ENCODE measurements at places on chromosomes 6 and 20.

GRCh38 chr6:42259286-42259685, 41.6 kb upstream of the MRPS10 start:
- DNase-seq: no peak

DNA sequence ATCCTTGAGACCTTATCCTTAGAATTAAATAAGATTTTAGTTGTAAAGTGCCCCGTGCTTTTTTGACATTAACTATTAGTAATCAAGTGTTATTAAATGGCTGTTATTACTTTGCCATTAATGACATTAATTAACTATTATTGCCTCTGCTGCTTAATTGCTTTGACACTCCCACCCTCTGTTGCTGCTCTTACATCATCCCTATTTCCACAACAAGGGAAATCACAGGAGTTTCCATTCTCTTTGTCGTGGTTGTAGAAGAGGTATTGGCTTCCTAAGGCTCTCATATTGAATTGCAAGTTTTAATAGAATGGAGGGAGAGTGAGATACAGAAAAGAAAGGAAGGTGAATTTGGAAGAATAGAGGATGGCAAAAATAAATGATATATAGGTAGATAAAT, 545.8 kb downstream of the MMUT start:
- no peak for DNase-seq

GRCh38 chr6:118565311-118565960, 17.3 kb downstream of the PLN start:
- DNase-seq: no peak

DNA sequence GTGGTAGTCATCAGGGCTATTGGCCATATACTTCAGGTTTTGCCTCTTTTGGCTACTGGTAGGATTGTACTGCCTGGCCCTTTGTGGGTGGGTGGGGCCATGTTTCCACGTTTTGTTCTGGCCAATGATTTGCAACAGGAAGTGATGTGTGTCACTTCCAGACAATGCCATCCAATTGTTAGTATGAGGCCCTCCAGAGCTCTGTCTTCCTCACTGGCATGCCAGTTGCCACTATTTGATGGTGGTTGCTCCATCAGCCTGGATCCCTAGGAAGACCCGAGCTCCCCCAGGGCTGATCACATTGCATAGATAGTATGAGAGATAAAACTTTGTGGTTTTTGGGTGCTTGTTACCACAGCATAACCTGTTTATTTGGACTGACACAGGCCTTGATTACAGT, 7.7 kb upstream of the LRRN4 start:
- no peak for DNase-seq

DNA sequence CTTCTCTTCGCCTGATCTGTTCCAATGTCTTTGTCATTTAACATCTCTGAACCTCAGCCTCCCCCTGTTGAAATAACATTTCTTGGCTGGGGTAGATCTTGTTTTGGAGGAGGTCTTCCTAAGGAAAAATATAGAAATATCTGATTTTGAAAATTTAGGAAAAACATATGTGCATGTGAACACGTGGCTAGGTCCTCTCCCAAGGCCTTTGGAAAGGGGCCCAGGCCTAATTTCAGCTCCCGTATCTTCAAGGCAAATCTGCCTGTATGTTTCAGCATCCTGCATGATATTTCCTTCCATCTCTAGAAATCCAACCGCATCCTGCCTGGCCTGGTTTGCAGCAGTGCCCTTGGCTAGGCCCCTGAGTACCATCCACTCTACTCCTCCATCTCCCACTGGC, 261.2 kb downstream of the PHACTR1 start:
- no peak for DNase-seq

DNA sequence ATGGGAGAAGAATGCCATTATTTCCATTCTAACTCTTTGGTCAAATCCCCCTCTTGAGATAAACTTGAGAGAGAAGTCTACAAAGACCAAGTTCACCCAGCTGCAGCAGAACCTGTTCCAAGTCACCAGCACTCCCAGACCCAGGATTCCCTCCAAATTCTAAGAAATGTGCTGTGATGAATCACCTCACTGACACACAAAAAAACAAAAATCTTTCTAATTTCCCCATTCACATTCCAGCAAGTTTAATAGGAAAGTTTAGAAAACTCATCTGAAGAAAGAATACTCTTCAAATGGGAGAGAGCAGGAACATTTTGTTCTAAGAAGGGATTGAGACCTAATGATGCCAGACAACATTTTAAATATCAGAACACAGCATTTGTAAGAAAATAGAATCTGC, 213.6 kb upstream of the PLCB4 start:
- DNase-seq: no peak

- no peak for DNase-seq
These were observed 114.5 kb upstream of the SLC22A16 start for GRCh38 chr6:110590821-110591351.

GRCh38 chr6:16688984-16689636, 72.2 kb downstream of the ATXN1 start:
- no peak for DNase-seq

GRCh38 chr20:58993332-58994248, 12.5 kb downstream of the NELFCD start:
- DNase-seq: no peak

- no peak for DNase-seq
These were observed 53.5 kb downstream of the RCAN2 start for GRCh38 chr6:46437671-46438221.

GRCh38 chr20:39549733-39550132, 587.6 kb downstream of the DHX35 start:
- no peak for DNase-seq

DNA sequence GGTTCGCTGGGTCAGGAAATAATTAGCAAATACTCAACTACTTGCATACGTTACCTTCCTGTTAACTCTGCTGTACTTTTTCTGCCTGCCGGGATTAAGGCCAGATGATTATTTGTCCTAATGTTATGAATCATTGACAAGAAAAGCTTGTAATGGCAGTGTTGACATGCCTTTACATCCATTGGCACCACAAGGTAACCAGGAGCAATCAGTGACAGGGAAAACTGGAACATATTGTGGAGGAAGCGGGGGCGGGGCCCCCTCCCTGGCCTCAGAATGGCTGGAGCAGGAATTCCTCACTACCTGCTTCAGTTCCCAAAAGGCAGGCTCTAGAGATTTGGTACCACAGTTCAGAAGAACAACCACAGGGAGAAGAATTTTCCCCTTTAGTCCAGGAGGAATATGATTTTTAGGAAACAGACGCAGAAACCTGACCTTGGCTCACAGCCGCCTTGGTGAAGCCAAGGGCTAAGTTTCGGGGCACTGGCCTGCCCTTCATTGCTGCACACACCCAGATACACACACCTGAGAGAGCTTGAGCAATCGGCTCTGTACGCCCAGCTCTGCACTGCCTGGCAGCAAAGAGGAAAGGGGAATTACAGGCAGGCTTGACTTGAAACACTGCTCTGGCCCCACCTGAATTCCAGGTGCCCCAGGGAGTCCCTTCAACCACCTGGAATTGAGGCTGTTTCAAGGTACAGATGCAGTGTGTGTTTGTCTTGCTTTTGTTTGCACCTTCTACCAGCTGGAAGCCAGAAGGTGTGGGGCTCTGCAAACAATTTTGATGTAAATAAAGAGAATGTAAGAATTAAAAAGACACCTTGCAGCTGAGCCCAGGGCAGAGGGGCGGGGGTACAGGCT, 89.8 kb downstream of the MYB start:
- no peak for DNase-seq

DNA sequence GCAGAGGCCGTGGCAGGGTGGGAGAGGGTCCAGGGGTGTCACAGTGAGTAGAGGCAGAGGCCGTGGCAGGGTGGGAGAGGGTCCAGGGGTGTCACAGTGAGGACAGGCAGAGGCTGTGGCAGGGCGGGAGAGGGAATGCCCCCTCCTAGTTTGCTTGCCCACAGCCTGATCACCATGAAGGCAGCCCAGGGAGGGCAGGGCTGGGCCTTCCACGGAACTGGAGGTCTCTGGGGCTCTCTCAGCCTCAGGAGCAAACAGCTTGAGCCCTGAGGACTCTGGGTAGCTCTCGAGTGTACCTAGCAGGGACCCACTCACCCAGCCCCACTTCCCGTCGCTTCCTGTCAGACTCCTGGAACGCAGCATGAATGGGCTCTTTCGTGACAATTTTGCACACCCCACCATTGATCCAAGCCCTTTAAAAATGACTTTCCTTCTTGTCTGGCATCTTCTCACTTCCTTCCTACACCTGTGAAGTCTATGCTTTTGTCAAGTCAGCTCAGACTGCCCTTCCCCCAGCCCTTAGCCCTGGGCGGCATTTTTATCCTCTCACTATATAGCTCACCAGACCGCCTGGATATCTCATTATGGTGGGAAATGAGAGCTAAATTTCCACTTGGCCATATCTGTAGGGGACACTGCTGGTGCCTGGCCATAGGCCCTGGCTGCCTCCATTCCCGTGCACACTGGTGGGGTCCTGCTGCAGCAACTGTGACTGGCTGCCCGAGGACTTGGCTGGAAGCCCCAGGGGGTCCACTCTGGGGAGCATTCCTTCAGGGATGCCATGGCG, 140.3 kb downstream of the CDC5L start:
- DNase-seq: no peak

DNA sequence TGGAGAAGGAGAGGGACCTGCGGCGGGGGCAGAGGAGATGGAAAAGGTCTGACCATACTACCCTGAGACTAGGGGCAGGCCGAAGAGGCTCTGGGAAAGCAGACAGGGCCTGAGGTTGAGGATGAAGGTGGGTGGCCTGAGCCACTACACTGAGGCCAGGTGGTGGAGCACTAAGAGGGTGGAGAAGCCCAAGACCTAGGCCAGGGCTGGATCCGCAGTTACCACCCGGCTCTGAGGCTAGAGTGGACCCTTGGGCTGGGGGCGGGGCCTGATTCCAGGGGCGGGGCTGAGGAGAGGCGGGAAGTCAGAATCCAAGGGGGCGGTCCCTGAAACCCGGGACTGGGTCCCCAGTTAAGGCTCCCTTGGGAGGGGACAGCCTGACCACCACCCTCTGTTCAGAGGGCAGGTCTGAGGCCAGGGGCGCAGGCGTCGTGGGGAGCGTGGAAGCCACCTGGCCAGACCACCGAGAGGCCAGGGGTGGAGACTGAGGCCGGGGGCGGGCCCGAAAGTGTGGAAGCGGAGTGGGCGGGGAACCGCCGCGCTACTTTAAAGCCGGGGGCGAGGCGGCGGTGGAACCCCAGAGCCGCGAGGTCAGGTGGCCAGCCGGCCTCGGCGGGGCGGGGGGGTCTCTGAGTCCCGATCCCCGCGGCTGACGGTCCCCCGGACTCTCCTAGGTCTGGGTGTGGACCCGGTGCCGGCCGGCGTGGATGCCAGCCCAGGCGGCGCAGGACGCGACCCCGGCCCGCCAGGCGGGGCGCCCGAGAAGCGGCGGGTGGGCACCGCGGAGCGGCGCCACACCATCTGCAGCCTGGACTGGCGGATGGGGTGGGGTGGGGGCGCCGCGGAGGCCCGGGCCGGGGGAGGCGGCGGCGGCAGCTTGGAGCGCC, 8.3 kb downstream of the CCM2L start:
- no peak for DNase-seq

DNA sequence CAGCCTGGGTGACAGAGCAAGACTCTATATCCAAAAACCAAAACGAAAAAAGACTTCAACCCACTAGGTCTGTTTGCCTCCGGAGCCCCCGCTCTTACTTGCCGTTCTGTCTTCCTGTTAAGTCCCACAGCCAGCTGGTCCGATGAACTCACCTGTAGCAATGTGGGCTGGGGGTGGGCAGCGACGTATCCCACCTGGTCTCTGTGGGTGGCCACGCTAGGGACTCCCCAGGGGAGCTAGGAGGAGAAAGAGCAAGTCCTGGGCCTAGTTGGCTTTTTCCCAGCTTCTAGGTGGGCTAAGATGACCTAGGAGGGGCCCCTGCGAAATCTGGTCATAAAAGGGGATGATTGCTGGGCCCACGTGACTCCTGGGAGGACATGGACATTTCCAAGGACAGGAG, 166.0 kb upstream of the KCNG1 start:
- DNase-seq: no peak

DNA sequence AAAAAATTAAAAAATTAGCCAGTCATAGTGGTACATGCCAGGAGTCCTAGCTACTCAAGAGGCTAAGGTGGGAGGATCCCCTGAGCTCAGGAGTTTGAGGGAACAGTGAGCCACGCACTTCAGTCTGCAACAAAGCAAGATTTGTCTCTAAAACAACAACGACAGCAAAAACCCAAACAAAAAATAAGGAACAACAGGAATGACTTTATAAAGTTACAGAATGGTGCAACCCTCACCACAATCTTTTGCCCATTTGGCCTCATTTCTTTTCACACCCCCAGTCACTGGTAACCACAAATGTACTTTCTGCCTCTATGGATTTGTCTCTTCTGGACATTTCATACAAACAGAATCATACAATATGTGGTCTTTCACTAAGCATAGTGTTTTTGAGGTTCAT, 16.7 kb upstream of the ZFAND3 start:
- DNase-seq: no peak

- DNase-seq: no peak
These were observed 8.1 kb downstream of the SYNJ2 start for GRCh38 chr6:157989541-157990289.

GRCh38 chr6:17197607-17198006, 83.6 kb upstream of the RBM24 start:
- no peak for DNase-seq

- no peak for DNase-seq
These were observed 411.8 kb downstream of the CDKAL1 start for GRCh38 chr6:20946022-20946421.

GRCh38 chr6:143368426-143368825, 82.1 kb downstream of the ADAT2 start:
- DNase-seq: no peak

GRCh38 chr20:20261159-20261558, 106.7 kb upstream of the INSM1 start:
- no peak for DNase-seq

- no peak for DNase-seq
These were observed 19.7 kb upstream of the GSTA4 start for GRCh38 chr6:53014744-53015143.

- no peak for DNase-seq
These were observed 109.5 kb downstream of the B3GAT2 start for GRCh38 chr6:70847106-70848084.

GRCh38 chr6:104589940-104590339, 269.8 kb downstream of the HACE1 start:
- DNase-seq: no peak

DNA sequence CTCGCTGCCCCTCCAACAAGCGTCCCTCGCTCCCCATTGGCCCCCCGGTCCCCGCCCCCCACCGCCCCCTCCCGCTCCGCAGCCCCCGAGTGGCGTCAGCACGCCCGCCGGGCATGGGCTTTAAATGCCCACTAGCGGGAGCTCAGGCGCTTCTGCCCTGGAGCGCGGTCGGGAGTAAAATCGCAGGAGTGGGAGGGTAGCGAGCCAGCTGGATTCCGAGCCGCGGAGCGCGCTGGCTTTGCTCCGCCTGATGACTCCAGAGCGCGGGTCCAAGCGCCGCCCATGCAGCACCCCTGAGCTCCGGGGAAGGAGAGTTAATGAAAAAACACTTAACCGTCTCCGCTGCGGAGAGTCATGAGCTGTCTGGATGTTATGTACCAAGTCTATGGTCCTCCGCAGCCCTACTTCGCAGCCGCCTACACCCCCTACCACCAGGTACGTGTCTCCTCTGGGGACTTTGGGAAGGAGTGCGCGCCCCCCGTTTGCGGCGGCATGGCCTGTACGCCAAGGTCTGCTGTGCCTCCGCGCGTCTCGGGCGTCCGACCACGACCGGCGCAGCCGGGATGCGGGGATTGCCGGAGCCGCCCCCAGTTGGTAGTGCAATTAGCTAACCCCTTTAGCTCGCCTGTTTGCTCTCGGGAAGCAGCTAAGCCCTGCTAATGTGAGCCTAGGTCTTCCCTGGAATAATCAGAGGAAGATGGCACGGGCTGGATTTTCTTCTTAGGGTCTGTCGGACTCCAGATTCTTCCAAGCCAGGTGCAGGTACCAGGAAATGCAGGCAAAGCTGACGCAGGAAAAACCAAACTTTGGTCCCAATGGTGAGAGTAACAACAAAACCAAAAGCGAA, at the start of gene VGLL2:
Gene VGLL2, plus strand, starts transcription at position 149 of the 847 bp plus-strand sequence. Its CDS starts 206 bp downstream, at position 355.
- no peak for DNase-seq

- no peak for DNase-seq
These were observed 363.8 kb downstream of the PRKN start for GRCh38 chr6:162363757-162364156.
